ENCODE measurements at places on chromosomes 11 and 22.

- DNase-seq: no peak
These were observed 15.3 kb upstream of the OR10D3 start for GRCh38 chr11:124167826-124168231.

GRCh38 chr22:21623648-21623970 is 6.2 kb downstream of the YDJC start:
- no peak for DNase-seq

- DNase-seq: no peak
These were observed 309.8 kb upstream of the CNTN5 start for GRCh38 chr11:98710986-98711385.

DNA sequence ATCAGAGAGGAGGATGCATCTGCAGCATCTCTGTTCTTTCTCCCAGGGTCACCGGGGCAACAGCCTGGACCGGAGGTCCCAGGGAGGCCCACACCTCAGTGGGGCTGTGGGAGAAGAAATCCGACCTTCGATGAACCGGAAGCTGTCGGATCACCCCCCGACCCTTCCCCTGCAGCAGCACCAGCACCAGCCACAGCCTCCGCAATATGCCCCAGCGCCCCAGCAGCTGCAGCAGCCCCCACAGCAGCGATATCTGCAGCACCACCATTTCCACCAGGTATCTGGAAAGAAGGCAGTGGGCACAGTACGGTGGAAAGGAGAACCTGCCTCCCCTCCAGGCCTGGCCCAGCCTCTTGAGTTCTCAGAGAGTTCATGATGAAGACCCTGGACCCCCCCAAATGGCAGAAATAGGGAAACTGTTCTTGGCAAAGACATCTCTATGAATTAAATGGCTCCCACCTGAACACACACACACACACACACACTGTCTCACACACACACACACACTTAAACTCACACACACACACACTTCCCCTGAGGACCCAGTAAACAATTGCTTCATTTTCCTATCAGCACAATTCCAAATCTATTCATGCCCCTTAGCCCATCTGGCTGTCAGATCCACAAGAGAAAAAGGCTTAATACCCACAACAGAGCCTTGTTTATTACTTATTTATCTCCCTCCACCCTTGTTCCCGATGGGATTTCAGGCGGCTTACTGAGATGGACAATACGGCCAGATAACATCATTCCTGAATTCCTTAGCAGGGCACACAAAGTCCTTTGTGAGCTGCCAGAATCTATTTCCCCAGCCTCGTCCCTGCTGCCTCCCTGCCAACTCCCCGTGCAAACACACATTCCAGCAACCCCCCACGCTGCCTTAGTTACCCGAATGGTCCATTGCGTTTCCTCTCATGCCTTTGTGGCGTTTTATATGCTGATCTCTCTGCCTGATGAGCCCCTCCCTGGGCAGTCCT is 8.1 kb downstream of the TMA7B start:
- DNase-seq: no peak

GRCh38 chr22:19438298-19438697 is 6.0 kb downstream of the MRPL40 start:
- no peak for DNase-seq

DNA sequence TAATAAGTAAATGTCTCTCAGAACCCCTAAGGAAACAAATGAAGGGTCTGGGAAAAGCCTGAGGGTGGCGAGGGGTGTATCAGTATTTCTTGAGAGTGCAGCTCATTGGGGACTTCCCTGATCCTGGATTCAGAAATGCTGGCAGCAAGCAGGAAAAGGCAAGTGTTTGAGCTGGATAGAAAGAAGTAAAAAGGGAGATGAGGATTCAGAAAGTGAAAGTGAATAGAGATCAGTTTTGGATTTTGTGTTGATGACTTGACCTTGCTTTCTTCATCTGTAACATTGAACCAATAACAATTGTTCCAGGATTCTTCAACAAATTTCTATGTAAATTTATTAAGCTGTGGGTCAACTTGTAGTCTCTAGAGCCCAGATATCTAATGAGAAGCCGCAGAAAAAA is 66.9 kb upstream of the CTSC start:
- DNase-seq: no peak

GRCh38 chr11:14340721-14341120 is 18.3 kb downstream of the RRAS2 start:
- DNase-seq: no peak

DNA sequence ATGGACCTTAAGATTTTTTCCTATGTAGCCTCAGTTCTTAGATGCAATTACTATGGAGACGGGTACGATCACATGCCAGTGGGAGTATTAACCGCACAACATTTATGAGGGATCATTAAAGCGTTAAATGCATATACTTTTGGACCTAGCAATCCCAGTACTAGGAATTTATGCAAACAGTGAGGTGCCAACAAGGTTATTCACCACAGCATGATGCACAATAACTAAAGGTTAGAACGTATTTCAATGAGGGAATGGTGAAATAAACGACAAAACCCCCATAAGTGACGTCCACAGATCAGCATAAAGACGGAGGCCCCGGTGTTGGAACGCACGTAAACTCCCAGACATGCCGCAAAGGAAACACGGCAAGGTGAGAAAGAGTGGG is 539 bp downstream of the SIRT3 start:
- peak; percentile 47 for DNase-seq

DNA sequence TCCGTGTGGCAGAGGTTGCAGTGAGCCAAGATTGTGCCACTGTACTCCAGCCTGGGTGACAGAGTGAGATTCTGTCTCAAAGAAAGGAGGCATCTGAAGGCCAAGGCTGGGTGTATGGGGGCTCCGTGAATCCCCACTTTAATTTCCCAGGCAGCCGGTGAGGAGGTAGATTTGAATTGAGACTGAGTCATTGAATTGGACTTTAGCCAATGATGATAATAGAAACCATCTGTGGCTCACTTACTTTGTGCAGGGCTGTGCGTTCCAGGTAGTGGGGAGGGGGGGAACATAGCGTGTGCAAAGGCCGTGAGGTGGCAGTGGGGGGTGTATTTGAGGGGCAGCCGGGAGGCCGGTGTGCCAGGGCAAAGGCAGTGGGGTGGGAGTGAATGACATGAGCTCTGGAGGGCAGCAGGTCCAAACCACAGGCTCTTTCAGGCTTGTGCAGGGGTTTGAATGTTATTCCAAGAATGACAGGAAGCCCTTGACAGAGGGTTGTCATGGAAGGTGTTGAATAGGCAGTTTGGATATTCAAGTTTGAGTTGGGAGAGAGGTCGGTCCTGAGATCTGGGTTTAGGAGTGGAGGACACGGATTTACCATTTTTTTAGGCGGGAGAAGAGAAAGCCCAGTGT is 6.1 kb downstream of the ARHGAP8 start:
- DNase-seq: no peak

DNA sequence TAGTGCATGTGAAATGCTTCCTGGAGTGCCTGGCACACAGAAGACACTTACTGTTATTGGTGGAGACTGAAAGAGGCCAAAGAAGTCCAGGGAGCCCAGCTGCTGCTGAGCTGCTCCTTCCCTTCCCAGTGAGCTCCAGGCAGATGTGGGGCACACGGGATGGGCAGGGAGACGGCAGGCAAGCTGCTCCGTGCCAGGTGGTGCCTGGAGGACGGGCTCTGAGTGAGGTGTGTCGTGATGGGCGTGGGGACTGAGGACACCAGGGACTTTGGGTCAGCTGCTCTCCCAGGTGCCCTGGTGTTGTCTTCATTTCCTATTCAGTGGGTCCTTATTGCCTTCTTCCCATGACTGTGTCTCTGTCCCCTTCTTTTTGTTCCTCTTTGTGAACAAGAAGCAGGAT is 19.5 kb downstream of the TAB1 start:
- no peak for DNase-seq

- DNase-seq: no peak
These were observed 3.1 kb upstream of the BCR start for GRCh38 chr22:23177197-23177596.

DNA sequence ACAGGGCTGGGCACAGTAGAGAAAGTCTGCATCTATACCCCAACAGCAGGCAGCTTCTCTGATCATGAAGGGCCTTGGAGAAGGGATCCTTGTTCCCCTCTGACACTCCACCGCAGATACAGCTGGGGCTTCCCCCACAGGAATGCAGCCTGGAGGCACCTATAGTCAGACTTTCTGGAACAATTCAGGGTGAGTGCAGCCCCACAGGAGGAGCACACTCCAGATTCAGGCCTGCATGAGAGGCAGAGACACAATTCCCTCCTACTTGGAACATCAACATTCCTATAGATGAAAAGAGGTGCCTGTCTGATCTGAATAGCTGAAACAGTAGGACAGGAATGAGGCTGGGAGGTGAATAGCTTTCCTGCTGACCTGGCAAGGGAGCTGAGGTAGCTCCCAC is 1298.0 kb upstream of the CNTN5 start:
- DNase-seq: no peak

DNA sequence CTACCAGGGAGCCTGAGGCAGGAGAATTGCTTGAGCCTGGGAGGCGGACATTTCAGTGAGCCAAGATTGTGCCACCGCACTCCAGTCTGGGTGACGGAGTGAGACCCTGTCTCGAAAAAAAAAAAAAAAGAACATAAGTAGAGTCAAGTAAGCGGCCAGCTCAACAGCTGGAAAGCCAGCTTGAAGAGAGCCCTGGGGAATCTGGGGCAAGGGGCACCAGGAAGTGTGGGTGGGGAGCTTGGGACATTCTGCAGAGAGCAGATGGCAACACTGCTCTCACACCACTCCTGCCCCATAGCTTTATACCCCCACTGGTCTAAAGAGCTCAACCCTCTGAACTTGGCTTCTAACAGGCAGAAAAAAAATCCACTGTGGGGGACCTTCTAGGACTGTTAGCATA is 505.6 kb downstream of the BUD13 start:
- no peak for DNase-seq

DNA sequence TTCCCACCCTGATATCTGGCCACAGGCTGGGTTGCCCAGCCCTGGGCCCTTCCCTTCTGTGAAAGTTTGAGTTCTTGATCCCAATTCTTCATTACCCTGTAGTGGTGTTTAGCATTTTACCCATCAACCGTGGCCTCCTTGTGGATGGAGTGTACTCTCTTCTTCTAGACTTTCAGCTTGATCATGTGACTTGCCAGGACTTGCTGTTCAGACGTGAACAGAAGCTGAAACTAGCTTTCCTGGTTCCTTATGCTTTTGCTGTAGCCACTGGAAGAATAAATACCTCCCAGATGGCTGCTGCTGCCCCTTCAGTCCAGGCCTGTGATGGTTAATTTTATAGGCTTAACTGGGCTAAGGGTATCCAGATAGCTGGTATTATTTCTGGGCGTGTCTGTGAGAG is 32.7 kb upstream of the DAGLA start:
- DNase-seq: no peak

DNA sequence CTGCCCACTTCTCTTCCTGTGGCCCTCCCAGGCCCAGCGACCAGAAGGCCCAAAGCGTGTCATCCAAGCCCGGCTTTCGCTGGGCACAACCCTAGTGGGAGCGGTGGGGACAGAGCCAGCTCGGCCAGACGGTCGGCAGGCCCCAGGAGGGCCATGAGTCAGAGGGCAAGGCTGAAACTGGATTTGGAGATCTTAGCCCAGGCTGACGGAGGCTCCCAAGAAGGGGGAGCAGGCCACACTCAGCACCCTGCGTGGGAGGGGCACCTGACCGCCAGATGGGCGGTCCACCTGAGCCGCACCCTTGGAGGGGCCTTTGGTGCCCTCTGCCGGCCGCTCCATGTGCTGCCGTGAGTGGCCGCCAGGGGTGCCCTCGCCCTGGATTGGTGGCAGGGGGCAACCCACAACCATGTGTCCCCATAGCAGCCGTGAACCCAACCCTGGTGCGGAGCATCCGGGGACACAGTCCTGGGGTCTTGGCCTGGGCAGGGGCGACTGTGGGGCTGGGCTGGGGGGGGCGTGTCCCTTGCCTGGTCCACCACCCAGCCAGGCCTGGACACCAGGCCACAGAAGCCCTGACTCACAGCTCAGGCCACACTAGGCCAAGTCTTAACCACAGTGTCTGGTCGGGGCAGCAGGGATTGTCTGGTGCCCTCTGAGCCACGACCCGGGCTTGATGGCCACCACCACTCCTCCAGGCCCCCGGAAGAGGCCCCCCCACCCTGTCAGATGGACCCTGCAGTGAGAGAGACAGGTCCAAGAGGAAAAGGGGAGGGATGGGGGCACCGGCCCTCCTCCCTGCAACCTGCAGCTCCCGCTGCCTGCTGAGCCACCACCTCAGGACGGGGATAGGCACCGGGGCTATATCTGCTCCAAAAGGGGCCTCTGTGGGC is 19.2 kb upstream of the TALDO1 start:
- DNase-seq: peak; percentile 77

DNA sequence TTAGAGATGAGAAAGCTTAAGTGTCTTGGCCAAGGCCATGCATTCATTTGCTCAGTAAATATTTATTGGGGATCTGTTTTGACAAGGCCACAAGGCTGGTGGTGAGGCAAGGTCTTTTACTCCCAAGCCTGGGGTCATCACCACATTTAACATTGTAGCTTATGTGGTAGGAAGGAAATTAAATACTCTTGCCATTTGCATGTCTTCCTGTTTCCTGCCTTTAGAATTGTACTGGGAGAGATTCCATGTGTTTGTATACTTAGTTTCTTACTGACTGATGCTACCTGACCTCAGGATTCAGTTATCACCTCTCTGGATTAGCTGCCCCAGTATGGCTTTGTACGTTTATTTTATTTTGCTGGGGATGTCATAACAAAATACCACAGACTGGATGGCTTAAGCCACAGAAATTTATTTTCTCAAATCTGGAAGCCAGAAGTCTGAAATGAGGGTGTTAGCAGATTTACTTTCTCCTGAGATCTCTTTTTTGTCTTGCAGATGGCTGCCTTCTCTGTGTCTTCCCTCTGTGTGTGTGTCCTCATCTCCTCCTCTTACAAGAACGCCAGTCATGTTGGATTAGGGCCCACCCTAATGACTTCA is 44.8 kb downstream of the SPECC1L start:
- no peak for DNase-seq

GRCh38 chr11:125542709-125543108 is 26.6 kb upstream of the EI24 start:
- no peak for DNase-seq

GRCh38 chr11:9015677-9016076 is 11.9 kb upstream of the NRIP3 start:
- peak; percentile 77 for DNase-seq

DNA sequence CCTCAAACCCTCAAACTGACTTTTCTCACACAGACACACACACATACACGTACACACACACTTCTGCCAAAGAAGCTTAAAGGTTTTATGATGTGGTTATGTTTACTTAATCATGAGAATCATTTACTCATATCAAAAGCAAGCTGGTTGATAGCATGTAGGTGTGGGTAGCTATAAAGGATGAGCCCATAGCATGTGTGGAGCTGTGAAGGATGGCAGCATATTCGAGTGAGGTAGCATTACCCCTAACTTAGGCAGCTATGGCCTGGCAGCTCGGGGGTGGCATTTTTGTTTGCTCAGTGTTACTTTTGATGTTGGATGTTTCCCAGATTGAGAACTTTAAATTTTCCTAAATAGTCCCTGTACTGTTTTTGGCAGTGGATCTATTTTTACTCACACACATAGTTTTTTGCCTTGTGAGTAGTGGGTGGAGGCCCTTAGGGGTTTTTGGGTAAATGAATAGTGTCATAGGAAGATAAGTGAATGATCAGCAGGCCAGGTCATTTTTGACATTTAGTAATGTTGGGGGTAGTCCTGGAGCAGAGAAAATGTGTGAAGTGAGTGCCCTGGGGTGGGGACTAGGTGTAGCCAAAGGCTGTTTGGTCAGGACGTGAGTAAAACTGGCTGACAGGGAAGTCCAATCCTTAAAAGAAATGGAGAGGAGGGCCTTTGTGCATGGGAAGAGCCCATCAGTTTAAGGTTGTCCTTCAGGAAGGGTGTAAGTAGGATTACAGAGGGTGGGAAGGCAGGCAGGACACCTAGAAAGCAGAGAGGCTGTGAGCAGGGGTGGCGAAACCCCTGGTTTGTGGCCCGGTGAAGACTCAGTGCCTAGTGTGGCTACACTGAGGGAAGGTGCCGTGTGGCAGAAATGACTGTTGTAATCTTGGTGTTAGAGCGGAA is 7.1 kb downstream of the YWHAH start:
- DNase-seq: peak; percentile 52
